IgD-negative memory B cell (primary cell): ENCODE measurements at places on chromosomes 13 and 19. TPM values are rescaled to one million over a fixed set of nuclear protein-coding genes. Genes with fewer than 3 reads are reported as not detected.

The IL11 gene
- polyA plus RNA-seq, result not detected

The ZIM2 gene
- not detected for polyA plus RNA-seq

The ZFP28 gene
- 1.1 TPM for polyA plus RNA-seq

The ZNF723 gene
- not detected for polyA plus RNA-seq

The ZNF440 gene
- polyA plus RNA-seq, result 1.7 TPM

The C1QTNF9 gene
- not detected for polyA plus RNA-seq

The CDC42EP5 gene
- polyA plus RNA-seq, result not detected

The GTF3A gene
- 484 TPM for polyA plus RNA-seq

The ZNF570 gene
- 4.3 TPM for polyA plus RNA-seq

The ZNF540 gene
- 5.1 TPM for polyA plus RNA-seq

The ZNF8 gene
- 0.98 TPM for polyA plus RNA-seq

The LILRB1 gene
- 24.8 TPM for polyA plus RNA-seq

The ZNF543 gene
- polyA plus RNA-seq, result 7.3 TPM

The ATP4B gene
- not detected for polyA plus RNA-seq

The CYSLTR2 gene
- not detected for polyA plus RNA-seq

The KCNJ14 gene
- polyA plus RNA-seq, result 0.48 TPM

The BST2 gene
- 162 TPM for polyA plus RNA-seq

The FCGBP gene
- polyA plus RNA-seq, result 0.25 TPM

The RNASEH2A gene
- polyA plus RNA-seq, result 27.4 TPM

The CEACAM3 gene
- polyA plus RNA-seq, result not detected

The EPSTI1 gene
- polyA plus RNA-seq, result 30.1 TPM

The SHISA2 gene
- not detected for polyA plus RNA-seq

The PGLYRP2 gene
- polyA plus RNA-seq, result not detected

The DGKH gene
- 0.03 TPM for polyA plus RNA-seq

The ZNF541 gene
- polyA plus RNA-seq, result not detected

The EPS8L1 gene
- 0.93 TPM for polyA plus RNA-seq

The GARIN5B gene
- polyA plus RNA-seq, result not detected

The SLC6A16 gene
- polyA plus RNA-seq, result 11.6 TPM

The SLAIN1 gene
- 7.7 TPM for polyA plus RNA-seq

The NAPSA gene
- polyA plus RNA-seq, result 4.2 TPM
